ENCODE measurements at places on chromosomes 6 and 20.

DNA sequence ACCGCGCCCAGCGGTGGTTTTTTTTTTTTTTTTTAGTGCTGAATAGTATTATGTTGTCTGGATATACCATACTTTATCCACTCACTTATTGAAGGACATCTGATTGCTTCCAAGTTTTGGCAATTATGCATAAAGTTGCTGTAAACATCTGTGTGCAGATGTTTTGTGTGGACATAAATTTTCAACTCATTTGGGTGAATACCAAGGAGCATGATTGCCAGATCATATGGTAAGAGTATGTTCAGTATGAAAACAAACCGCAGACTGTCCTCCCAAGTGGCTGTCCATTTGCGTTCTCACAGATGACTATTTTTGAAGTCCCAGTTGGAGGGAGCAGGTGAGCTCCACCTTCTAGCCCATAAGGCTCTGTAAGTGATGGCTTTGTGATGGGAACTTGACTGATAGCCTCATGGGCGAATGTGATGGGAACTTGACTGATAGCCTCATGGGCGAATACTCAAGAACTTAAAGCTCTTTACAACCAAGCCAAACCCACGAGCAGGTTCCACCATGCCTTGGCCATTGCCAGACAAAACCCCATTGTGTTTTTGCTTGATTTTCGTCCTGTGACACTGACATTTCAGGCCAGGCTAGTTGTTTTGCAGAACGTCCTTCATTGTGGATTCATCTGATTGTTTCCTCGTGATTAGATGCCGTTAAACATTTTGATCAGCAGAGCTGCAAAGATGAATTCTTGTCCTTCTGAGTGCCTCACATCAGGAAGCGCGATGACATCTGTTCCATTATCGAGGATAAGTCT, 51.0 kb downstream of the ZBTB2 start:
- no peak for DNase-seq

- DNase-seq = no peak
Measured at GRCh38 chr6:18118330-18118729, 4.1 kb downstream of the NHLRC1 start.

DNA sequence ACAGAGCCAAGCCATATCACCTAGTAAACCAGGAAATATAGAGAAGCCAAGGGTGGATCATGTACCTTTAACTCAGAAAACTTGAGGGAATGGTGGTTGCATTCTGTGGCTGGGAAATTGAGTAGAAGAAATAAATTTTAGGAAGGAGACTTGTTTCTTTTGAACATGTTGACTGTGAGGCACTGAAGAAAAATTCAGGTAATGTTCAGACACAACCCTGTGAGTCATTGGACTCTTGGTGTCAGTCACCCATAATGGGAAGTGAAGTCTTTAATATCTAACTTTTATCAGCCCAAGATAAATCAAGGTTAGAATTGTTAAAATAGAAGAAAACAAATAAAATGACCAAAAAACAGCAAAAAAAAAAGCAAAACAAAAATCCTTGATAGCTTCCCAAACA, 98.8 kb upstream of the GRIK2 start:
- DNase-seq = no peak

DNA sequence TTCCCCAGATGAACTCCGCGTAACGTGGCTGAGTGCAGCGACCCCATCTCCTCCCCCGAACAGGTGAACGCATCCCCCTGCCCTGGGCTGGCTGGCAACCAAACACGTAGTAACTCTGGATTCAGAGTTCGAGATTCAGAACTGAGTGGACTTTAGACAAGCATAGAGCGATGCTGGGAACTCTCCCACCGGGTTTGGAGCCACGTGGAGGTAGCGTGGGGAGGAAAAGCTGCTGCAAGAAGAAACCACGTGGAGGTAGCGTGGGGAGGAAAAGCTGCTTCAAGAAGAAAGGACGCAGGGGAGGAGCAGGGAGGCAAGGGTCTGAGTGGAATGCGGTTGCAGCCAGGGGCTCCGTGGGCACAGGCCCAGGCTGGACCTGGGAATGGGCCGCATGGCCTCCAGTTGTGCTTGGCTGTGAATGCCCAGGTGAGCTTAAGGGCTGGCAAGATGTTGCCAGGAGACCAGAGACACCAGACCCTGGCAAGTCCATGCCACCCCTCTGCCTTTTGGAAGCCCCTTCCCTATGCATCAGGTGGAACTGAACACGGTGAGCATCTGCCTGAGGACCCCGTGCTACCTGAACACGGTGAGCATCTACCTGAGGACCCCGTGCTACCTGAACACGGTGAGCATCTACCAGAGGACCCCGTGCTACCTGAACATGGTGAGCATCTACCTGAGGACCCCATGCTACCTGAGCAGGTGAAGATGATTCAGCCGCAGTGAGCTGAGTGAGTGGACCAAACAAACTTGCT, 118.0 kb upstream of the FRMD1 start:
- DNase-seq = no peak

GRCh38 chr20:64130876-64131275, 23.5 kb upstream of the NPBWR2 start:
- no peak for DNase-seq

DNA sequence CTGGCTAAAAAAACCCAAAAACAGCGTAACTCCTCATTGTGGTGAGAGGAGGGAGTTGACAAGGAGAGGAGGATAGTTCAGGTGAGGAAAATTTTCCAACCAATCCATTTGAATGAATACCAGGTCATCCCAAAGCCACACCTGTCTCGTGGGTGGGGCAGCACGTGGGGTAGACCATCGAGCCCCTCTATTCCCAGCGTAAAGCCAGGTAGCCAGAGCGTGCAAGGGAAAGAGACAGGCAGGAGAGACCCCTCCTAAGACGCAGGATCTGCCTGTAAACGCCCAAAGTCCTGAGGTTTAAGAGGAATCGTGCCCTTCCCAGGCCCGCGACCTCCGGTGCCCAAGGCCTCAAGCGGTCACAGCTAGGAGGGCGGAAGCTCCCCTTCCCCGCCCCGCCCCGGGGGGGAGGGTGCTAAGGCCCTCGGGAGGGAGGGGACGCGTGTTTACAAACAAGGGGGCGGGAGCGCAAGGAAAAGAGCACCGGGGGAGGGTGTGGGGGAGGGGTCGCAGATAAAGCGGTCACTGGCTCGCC, 712 bp downstream of the RXRB start:
- no peak for DNase-seq

- no peak for DNase-seq
Measured at GRCh38 chr6:33201147-33201545, 479 bp downstream of the SLC39A7 start.

DNA sequence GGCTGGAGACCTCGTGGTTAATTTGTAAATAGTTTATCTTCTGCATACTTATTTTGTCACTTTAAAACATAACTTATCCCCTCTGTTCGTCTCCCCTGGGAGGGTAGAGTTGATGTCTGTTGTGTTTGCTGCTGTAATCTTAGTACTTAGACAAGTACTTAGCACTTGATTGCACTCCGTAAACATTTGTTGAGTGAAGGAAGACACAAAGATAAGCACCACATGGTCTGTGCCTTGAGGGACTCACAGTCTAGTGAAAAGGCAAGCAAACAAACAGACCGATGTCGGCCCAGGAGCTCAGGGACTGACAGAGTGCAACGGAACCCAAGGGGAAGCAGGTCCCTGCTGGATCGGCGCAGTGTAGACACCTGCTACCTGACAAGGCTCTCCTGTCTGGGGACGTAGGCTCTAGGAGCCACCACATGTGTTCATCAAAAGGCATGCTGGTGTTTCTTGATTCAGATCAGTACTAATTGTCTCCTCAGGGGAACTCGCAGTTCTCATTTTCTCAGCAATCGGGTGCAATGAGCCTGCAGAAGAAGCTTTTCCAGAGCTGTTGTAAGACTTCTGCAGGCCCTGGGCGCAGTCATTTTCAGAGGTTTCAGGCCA, 31.4 kb downstream of the EDN3 start:
- no peak for DNase-seq

DNA sequence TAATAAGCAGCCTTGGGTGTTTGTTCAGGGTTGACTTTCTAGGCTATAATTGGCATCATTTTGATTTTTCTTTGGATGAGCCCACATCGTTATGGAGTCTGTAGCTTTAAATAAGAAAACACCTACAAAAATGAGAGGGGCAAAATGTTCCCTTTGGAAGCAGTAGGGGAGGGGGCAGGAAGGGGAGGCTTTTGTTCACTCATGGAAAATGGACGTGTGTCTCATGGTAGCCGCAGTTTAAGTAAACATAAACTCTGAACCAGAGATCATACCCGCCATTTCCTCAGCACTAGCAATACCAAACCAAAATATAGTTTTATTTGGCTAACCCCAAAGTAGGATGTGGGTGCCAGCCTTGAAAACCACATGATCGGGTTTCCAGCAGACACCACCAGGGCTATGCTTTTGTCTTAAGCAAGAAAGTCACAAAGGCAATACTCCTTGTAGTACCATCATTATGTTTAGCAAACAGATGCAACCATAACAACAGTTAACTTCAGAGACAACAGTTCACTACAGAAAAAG, 572.5 kb upstream of the JAG1 start:
- DNase-seq = no peak

GRCh38 chr6:166024252-166024651, 143.4 kb downstream of the TBXT start:
- DNase-seq = no peak

DNA sequence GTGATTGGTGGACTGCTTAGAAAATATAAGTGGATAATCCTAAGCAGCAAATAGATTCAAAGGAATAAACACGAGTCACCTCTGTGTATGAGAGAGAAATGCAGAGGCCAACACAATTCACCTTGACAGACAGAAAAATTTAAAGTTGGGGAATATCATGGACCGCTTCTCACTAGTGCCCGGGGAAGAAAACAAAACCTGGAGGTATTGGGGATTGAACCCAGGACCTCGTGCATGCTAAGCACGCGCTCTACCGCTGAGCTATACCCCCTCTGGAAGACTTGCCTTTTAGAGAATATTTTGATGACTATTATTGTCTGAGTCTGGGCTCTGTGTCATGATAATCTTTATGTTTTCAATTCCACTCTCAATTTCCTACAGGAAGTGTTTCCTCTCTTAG, 111.9 kb downstream of the TRIM27 start:
- no peak for DNase-seq

- no peak for DNase-seq
Measured at GRCh38 chr6:115617031-115617430, 443.7 kb downstream of the FRK start.

DNA sequence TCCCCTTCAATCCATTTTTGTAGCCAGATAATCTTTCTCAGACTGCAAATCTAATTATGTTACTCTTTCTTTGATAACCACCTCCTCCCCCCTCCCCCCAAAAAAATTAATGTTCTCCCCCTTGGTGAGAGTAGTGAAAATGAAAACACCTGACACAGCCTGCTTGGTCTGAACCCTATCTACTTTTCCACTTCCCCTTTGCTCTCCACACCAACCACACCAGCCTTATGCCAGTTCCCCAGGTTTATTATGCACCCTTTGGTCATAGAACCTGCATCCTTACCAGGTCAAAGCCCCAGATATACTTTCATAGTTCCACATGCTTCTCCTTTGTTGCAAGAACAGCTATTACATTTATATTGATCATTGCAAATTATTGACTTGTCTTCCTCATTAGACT, 19.4 kb downstream of the PFDN4 start:
- no peak for DNase-seq

DNA sequence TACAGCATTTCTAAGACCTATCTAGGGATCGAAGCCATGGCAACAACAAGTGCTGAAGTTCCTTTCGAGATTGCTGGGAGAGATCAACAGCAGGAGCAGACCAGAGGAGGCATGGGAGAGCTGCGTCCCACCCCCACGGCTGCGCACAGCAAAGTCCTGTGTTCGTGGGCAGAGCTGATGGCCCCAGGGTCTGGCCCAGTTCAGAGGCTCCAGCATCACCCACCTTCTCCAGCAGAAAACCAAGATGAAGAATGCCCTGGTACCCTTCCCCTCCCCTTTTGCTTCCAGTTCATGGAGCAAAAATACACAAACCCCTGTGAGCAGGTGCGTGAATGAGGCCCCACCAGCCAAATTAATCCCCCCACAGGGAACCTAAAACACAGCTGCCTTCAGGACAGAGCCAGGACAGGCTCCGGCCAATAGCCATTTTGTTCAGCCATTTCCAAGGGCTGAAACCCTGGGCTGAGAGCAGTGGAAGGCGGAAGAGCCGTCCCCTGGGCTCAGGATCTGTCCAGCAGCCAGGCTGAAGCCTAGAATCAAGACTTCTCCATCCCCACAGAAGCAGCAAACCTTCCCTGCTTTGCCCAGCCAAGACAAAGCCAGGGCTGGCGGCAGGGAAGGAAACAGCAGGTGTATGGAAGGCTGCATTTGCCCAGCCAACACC, 102.8 kb downstream of the PREX1 start:
- no peak for DNase-seq

DNA sequence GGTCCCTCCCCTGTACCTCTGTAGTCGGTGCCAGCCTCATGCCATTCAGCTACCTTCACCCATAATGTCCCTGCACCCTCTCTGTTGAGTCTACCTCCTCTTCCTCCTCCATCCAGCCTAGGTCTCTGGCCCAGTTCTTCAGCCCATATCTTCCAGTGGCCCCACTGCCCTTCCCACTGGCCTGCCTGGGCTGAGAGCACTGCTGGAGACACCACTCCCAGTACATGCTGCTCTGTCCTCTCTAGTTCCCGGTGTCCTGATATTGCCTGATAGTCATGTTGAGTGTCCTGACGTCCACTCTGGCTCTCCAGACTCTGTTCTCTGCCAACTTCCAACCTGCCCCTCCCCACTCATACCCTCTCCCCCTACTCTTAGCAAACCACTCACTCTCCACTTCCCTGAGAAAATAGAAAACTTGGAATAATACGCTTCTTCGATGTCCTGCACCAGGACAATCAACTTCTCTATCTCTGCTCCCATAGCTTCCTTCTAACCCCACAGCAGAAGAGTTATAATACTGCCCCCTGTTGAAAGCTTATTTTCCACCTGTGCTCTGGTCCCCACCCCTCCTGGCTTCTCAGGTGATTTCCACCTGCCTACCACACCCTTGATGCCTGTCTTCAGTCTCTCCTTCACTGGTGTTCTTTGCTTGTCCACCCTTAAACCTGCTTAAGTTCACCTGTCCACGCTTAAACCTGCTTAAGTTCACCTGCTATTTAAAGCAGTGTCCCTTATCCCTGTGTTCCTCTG, 19.8 kb downstream of the SLC22A3 start:
- DNase-seq = no peak

- no peak for DNase-seq
Measured at GRCh38 chr20:14775778-14776177, 438.4 kb upstream of the FLRT3 start.

DNA sequence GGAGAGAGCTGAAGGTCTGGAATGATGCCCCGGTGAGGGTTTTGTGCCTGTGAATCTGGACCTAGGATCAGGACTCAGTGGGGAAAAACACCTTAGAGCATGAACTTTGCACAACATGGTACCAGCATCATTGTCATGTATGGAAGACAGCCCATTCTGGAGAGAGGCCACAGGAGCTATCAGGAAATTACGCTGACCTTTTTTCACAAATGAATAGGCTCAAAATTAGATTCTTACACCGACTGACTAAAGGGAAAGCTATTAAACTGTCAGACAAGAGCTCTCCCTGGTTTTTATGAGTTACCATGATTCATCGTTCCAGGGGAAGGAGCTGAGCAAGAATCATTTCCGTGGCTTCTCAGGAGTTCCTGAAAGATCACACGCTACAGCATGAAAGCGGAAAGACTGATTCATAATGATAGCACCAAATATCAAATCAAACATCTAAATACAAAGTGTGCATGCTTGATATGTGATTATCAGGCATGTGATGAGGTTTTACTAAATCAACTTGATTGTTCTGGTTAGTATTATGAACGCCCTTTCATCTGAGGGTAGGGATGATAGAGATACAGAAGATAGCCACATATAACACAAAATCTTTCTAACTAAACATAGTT, 224.9 kb upstream of the SMLR1 start:
- DNase-seq = no peak

- DNase-seq = no peak
Measured at GRCh38 chr6:148653138-148653776, 93.6 kb upstream of the UST start.
